NCI-H82 (cell line): ENCODE measurements at places on chromosomes 1 and 21.
A peak's percentile ranks its signal among the peaks of the same experiment; 100 is the strongest.

DNA sequence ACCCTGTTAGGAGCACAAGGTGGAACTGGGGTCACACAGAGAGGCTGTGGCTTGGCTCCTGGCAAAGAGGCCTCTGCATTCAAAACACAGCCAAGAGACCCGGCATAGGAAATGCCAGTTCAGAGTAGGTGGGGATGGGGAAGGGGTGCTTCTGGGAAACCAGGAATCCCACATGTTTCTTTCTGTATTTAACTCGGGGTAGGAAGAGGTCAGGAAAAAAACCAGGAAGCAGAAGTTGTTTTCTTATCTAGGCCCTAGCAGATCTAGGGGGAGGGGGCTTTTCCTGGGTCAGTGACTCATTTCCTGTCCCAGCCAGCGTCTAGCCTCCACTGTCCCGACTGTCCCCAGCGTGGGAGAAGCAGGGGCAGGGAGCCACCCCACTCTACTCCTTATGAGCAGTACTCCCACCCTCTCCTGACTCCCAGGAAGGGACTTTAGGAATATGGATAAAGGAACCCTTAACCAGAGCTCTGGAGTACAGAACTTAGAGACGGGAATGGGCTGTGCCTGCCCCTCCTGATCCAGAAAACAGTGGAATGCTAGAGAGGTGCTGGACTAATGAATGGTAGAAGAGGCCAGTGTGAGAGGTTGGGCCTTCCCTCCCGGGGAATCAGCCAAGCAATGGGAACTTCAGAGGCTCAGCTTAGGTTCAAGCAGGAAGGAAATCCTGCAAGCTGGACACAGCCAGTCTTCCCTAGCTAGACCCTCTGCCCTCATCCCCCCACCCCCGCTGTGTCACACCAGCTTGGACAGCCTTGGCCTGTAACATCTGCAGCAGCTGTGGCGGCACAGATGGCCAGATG is 5.7 kb downstream of the FHL3 start:
- no peak for DNase-seq

- DNase-seq: no peak
Measured at GRCh38 chr1:209172286-209172685, 411.2 kb upstream of the CAMK1G start.

DNA sequence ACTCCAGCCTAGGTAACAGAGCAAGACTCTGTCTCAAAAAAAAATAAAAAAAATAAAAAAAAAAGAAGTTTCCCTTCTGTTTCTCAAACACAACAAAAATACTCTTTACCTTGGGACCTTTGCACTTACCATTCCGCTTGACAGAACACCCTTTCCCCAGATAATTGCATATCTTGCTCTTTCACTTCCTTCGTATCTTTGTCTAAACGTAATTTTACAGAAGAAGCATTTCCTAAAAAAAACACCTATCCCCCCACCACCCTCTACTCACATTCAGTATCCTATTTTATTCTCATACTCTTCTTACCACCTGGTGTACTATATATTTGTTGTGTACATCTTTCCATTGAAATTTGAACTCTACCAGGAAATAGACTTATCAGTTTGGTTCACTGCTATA is 32.7 kb downstream of the ASH1L start:
- DNase-seq: no peak

DNA sequence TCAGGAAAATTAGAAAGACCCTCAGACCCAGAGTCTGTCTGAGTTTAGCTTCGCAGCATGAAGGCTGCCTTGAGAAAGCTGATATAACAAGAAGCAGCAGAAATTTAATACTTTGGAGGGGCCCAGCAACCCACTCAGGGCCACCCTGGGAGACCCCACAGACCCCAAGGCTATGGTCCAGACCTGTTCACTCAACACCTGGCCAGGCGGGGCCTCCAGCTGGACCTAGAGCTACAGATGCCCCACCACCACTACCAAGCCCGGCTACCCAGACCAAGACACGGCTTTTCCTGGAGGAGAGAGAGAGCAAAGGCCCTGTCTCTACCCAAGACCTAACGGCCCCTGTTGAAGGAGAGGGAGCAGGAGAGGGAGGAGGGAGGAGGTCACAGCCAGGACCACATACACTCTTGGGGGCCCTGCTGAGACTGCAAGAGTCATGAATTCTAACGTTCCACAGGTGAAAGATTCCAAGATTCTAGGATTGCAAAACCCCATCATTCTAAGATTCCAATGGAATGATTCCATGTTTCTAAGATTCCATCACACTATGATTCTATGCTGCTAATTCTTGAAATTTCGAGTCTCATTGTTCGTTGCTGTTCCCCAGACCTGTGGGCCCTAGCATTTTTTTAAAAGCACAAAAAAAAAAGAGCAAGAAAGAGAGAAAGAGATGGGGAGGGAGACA is 53.2 kb downstream of the LACTBL1 start:
- DNase-seq: no peak

- DNase-seq: no peak
Measured at GRCh38 chr1:30427545-30427944, 295.8 kb downstream of the MATN1 start.

DNA sequence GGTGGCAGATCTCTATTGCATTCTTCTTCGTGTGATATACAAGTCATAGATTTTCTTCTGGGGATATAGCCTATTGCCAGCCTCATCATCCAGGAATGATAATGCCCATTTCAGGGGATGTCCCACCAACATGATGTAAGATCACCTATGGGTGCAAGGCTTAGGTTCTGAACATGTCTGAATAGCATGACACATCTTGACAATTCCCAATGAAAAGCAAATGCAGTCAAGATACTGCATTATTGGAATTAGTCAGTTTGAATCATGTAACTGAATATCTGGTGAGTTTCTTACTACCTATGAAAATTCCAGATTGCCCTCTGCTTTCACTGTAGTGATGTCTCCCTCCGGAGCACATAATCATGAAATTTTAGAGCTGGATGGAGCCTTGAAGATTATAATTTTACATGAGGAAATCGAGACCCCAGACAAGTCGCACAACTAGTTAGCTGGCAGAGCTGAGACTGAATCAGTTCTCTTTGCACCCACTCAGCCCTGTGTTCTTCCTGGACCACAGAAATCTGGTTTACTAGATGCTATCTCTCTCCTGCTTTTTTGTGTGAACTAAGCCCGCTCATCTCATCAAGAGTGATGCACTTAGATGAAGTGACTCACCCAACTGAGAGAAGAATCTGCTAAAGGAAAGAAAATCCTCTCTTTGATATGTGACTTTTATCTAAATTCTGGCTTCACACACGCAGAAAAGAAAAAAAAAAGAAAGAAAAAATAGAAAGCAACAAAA is 65.0 kb downstream of the WDR64 start:
- DNase-seq: no peak

- no peak for DNase-seq
Measured at GRCh38 chr1:43814401-43814800, 107.1 kb downstream of the ST3GAL3 start.

GRCh38 chr21:27298465-27298864 is 331.6 kb upstream of the ADAMTS5 start:
- no peak for DNase-seq

DNA sequence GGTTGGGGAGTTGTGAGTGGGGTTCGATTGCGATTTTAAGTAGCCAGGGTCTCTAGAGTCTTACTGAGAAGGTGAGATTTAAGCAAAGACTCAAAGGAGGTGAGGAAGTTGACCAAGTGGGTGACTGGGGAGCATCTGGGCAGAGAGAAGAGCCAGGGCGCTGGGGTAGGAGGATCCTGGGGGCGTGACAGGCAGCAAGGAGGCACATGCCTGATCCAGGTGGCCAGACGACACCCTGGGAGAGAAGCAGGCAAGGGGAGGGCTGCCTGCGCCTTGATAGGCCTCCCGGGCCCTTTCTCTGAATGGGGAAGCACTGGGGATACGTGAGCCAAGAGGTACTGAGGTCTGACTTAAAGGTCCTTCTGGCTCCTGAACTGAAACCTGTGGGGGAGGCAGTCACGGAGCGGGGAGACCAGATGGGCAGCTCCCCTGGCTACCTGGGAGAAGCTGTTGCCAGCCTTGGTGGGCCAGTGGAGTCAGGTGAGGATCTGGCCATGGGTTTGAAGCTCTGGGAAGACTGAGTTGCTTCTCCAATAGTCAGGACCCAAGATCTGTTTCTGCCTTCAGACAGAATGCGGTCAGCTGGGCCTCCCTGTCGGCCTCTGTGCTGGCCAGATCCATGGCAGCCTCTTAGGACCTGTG is 5.4 kb downstream of the ZBTB48 start:
- DNase-seq: no peak

DNA sequence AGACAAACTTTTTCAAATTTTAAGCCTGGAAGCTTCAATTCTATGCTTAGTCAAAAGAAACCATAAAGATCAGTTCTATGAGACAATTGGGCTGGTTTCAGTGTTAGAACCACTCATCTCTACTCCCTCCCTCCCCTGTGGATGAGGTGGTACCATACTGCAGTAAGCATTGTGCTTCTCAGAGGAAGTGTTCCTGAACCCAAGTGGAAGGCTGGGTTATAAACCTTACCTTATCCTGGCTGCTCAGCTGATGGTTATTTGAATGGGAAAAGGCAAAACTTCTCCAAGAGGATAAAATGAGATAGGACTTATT is 34.1 kb upstream of the RGL1 start:
- DNase-seq: no peak

- no peak for DNase-seq
Measured at GRCh38 chr1:191912517-191912916, 245.7 kb upstream of the RGS18 start.

DNA sequence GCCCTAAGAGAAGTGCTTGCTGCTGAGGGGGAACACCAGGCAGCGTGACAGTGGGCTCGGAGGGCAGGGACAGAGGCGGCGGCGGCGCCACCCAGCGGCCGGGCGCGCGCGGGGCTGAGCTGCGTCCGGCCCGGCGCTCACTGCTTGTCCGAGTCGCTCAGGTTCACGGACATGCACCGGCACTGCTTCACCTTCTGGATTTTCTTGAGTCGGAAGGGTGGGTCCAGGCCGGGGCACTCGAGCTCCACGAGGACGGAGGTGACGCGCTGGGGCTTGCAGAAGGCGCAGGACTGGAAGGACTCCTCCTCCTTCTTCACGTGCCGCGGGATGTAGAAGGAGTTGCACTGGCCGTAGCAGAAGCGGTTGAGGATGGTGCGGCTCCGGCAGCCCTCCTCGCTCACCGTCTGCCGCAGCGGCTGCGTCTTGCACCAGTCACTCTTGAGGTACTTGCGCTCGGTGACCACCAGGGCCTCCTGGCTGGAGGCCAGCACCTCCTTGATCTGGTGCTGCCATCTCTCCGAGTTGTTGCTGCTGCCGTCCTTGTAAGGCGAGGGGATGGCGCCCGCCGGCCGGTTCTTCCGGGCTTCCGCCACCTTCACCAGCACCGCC is 119.0 kb downstream of the GREM2 start:
- peak; percentile 81 for DNase-seq

DNA sequence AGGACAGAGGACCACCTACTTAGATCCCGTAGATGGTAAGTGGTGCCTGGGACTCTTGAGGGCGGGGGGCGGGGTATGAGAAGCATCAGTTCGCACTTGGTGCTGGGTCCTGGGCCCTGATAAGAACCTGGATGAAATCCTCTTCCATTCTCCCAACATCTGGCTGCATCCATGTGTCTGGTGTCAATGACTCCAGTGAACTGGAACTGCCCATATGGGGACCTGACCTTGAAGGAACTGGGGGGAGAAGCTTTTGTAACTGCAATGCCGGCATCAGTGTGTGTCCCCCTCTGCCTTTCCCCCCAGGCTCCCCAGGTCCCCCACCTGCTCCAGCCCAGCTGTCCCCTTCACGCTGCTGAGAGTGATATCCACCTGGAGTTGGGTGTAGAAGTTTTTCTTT is 49.7 kb upstream of the EPB41 start:
- peak; percentile 86 for DNase-seq

DNA sequence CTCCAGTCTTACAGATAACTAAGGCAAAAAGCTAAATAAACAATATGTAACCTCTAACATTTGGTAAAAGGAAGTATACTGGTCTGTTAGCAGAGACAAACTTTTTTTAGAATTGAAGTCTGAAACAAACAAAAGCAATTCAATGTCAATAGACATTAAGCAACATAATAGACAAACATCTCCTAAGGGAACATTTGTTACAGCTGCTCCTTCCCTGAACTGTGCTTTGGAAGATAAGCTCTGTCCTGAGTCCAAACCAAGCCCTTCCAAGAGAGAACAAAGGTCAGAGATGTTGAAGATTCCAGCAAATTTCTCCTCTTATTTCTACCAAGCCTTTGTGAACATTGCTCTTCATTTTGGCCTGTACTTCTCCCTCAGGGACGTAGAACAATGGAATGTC is 25.3 kb downstream of the FMO2 start:
- DNase-seq: no peak

DNA sequence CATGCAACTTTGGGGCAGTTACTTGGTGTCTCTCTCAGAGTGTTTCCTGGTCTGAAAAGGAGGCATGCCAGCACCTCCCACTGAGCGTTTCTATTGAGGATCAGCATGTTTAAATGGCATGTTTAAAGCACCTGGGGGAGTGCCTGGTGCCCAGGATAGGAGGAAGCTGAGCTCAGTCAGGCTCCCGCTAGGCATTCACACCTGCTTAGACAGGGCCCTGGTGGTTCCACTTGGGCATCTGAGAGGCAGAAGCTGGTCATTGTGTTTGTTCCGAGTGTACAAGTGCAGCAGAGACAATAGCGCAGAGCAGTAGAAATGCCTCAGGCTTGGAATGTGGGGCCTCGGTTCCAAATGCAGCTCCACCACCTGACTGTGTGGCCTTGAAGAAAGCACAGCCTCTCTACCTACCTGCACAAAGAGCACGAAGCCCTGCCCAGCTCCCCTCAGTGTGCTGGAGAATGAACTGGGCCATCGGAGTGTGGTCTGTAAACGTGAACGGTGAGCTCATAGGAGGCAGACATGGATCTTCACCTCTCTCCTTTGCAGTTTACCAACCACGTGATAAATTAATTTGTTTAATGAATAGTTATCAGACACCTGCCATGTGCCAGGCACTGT is 20.3 kb upstream of the TMEM222 start:
- no peak for DNase-seq

DNA sequence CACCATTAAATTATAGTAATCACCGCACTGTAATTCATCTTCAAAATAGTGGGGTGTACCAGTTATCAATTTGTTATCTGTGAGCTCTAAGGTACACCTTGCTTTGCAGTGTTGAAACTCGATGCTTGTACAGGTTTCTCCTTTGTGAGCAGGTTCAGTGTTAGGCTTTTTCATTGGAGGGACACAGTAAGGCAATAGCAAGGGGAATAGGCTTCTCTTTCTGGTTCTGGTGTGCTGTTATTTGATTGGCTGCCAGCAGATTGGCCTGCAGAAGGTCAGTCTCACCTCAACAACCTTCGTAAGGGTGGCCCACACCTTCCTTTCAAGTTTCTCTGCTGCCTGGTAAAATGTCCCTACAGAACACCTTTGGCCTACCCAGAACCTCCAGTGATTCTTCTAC is 76.2 kb upstream of the B3GALT2 start:
- DNase-seq: no peak

- no peak for DNase-seq
Measured at GRCh38 chr1:24906760-24907490, 23.2 kb downstream of the RUNX3 start.

GRCh38 chr1:30737357-30738039 is 14.1 kb upstream of the MATN1 start:
- DNase-seq: no peak

- no peak for DNase-seq
Measured at GRCh38 chr1:3914911-3915310, 14.8 kb upstream of the C1orf174 start.
